Activated T-helper 2 cell treated with anti-CD3 and anti-CD28 coated beads, Interferon-gamma antibody, Interleukin-2, Interleukin-4, amounts not matched to agents 10 μg/mL and 5 μg/mL and 100 μg/mL, durations not matched to agents 14 hours and 24 hours and 36 hours (primary cell): ENCODE measurements at places on chromosomes 5 and 9. TPM values are rescaled to one million over a fixed set of nuclear protein-coding genes. Genes with fewer than 3 reads are reported as not detected.

The TUSC1 gene
- total RNA-seq: 0.48 TPM in 2 replicates

The SURF2 gene
- 16.9 and 22.1 TPM in 2 replicates for total RNA-seq

The HAPLN1 gene
- not detected in 2 replicates for total RNA-seq

The B4GALT7 gene
- total RNA-seq: 20.9 and 22.1 TPM in 2 replicates

The CCDC152 gene
- total RNA-seq: 5.5 and 6.0 TPM in 2 replicates

The FAM78A gene
- 55.3 and 55.5 TPM in 2 replicates for total RNA-seq

The TLX3 gene
- not detected in 2 replicates for total RNA-seq

The ARSI gene
- not detected in 2 replicates for total RNA-seq

The LECT2 gene
- total RNA-seq: not detected in 2 replicates

The TMEFF1 gene
- 0.52 and 1.1 TPM in 2 replicates for total RNA-seq

The ZNG1A gene
- 28.9 and 32.7 TPM in 2 replicates for total RNA-seq

The PCDHGA1 gene
- 0.09 and 0.14 TPM in 2 replicates for total RNA-seq

The PCDHA9 gene
- total RNA-seq: not detected in 2 replicates

The TAF11L10 gene
- total RNA-seq: not detected in 2 replicates

The TPD52L3 gene
- not detected in 2 replicates for total RNA-seq

The ECM2 gene
- not detected in 2 replicates for total RNA-seq
